ENCODE measurements at places on chromosomes 16 and 17.

DNA sequence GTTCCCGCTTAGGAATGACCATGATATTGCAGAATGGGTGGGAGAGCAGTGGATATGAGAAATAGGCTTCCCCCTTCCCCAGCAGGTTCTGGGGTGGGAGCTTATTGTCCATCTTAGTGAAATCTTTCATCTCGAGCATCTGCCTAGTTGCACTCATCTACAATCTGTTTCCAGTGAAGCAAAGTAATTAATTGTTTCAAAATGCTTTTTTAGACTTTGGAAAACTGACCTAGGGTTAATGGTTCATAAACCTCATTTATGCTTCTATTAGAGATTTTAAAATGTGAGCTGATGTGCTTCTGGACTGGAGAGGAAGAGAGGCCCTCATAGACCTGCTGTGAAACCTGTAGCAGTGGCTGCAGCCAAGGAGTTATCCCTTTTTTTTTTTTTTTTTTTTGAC lies 247.7 kb upstream of the XYLT1 start:
- no peak for DNase-seq

DNA sequence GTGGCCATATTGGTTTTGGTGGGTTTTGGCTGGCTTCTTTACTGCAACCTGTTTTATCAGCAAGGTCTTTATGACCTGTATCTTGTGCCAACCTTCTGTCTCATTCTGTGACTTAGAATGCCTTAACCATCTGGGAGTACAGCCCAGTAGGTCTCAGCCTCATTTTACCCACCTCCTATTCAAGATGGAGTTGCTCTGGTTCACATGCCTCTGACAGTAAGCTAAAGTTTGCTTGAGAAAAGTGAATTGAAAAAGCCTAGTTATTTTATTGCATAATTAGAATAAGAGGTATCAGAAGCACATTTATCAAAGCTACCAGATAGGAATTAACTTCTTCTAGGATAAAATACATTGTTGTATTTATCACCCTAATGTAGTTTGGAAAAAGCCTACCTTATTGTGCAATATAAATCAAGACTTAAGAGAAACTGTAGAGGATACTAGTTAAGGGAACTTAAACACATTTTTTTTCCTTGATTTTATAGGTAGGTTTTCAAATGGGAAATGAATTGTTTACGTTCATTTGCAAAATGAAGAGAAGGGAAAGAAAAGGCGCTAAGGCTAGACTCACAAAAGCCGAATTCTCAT lies 202.3 kb upstream of the KCNJ16 start:
- DNase-seq = no peak

GRCh38 chr17:60598001-60598736 lies 1.8 kb upstream of the PPM1D start:
- DNase-seq = no peak

GRCh38 chr17:50833510-50834428 lies 1.6 kb upstream of the WFIKKN2 start:
- DNase-seq = no peak

GRCh38 chr16:56193951-56194726 lies 2.9 kb downstream of the GNAO1 start:
- DNase-seq = no peak

DNA sequence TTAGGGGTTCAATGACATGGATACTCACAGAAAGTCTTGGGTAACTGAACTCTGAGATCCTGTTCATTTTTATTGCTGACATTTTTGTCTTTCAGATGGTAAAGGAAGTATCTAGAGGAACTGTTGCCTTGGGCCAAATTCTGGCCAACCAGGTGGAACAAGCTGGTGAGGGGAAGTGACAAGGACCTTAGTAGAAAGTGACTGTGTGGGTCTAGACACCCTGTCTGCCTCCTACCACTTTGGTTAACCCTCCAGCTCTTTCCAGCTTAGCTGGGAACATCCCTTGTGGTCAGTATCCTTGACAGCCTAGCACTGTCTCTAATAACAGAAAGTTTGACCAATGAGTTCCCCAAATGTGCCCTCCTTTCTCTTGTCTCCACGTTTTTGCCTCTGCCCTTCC lies 28.8 kb upstream of the PRKCB start:
- no peak for DNase-seq

DNA sequence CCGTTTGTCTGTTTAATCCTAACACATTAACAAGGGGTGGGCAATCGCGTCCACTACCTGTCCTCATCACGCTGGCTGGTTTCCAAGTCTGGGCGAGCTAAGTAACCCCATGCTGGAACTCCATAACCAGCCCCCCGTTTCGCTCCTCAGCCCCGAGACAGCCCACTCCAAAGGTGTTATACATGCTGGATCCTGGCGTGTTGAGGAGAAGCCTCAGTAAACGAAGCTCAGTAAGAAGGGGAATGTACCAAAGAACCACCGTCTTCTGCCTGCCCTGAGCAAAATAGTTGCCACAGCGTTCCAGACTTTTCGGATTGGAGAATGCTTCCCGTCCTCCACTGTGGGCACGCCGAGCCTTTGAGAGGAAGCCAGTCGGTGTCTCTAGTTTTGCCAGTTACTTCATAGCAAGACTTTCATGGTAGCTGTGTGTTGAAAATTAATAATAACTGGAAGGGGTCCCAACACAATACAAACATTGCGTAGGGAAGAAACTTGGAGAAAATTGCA lies 16.1 kb upstream of the C17orf78 start:
- no peak for DNase-seq

All from activated CD8-positive, alpha-beta memory T cell treated with anti-CD3 and anti-CD28 coated beads for 1 hour (primary cell).